Activated T-helper 9 cell treated with anti-CD3 and anti-CD28 coated beads, Interleukin-2, amount 50 U/mL, for 16 hours (primary cell): ENCODE measurements at places on chromosomes 16 and 17.

- no peak for DNase-seq
Observed at GRCh38 chr17:77337150-77337549, 196.4 kb downstream of the SEC14L1 start.

DNA sequence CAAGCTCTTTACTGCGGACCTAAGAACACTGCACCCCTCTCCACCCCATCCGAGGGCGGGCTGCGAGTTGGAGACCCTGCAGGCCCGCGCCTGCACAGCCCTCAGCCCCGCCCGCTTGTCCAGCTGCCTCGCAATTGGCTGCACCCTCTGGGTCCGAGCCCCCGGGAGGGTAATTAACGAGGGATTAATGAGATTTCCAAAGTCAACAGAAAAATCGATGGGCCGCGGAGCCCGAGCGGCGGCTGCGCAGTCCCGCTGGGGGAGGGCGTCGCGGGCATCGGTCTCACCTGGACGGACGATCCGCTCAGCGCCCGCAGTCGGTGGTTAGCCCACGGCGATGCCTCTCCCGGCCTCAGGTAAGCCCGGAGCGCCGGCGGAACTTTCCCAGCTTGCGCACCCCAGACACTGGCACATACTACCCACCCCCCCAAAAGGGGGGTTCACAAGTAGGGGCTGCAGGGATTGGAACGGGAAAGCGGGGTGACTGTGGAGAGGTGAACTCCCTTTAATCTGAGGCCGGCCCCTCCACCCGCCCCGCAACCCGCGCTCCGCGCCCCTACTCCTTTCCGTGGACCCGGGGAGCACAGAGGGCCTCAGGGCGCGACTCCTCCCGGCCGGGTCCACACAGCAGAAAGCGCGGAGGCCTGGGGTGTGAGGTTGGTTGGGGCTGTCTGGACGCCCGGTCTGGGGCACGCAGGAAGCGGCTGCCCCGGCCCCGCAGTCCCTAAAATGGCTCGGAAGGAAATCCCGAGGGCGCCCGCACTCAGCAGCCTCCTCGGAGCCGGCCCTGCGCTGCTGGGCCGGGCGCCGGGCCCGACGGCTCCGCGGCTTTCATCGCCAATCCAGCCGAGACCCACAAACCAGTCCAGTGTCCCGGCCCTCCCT, at the start of gene OTOP3:
OTOP3 (plus strand) TSS at position 314 of the 885 bp plus-strand sequence; CDS start at position 338, 24 bp downstream.
- no peak for DNase-seq

- DNase-seq = no peak
Observed at GRCh38 chr17:63001689-63002394, 35.8 kb downstream of the TANC2 start.

DNA sequence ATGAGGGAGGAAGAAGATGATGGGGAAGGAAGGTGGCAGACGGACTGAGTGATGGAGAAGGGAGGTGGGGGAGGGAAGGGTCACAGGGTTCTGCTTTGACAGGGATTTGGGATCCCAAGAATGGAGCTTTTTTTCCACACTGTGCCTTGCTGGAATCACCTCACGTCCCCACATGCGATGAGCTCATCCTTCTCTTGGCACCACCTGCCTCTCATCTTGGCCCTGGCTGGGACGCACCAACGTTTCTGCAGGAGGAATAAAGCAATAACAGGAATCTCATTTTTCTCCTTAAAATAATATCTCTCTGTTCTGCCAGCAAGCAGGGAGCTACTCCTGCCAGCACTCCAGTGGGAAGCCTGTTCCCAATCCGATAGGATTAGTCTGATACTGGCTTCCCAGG, 47.8 kb downstream of the MEOX1 start:
- DNase-seq = no peak

GRCh38 chr16:26316683-26317464, 625.1 kb downstream of the HS3ST4 start:
- DNase-seq = no peak

- DNase-seq = no peak
Observed at GRCh38 chr16:81327447-81328196, 12.9 kb downstream of the GAN start.
